ENCODE measurements at places on chromosomes 16 and 17. TPM values are rescaled to one million over a fixed set of nuclear protein-coding genes. Genes with fewer than 3 reads are reported as not detected.

Gene ADCY9
- 9.5 TPM for polyA plus RNA-seq

Gene IGSF6
- polyA plus RNA-seq = 7.3 TPM

Gene TBC1D3I
- 0.57 TPM for polyA plus RNA-seq

Gene MSLN
- polyA plus RNA-seq = 17.1 TPM

Gene ARL17B
- 16.5 TPM for polyA plus RNA-seq

Gene GRAPL
- polyA plus RNA-seq = 7.0 TPM

Gene CAPNS2
- polyA plus RNA-seq = not detected

Gene CCDC40
- 21.5 TPM for polyA plus RNA-seq

Gene DNAH3
- 0.40 TPM for polyA plus RNA-seq

Gene OR1F1
- not detected for polyA plus RNA-seq

GRCh38 chr16:31513126-31513525, 4.9 kb upstream of the RUSF1 start:
- DNase-seq = no peak

DNA sequence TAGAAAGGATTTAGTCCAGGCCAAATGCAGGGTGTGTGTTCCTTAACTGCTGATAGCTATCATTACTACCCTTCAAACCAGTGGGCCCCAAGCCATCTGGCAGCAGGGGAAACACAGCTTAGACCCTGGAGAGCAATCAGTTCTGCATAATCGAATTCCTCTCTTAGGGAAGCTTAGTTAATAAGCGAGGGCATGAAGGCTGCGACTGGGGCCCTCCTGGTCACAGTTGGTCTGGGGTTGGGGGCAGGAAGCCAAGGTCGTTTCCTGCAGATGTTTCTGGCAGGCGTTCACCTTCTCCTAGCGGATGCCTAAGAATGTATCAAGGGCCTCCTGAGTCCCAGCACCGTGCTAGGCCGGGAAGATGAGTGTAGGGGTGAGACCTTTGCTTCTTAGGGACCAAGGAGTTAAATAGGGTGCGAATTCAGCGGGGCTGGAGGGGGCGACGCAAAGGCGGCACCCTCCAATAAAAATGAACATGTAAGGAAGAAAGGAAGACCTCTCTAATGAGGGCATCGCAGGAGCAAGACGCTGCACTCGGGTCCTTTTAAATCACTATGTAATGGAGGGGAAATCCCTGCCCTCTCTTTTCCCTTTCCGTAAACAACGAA, 16.5 kb upstream of the EEF2K start:
- no peak for DNase-seq

GRCh38 chr17:73624496-73624988, 19.7 kb downstream of the SDK2 start:
- no peak for DNase-seq

DNA sequence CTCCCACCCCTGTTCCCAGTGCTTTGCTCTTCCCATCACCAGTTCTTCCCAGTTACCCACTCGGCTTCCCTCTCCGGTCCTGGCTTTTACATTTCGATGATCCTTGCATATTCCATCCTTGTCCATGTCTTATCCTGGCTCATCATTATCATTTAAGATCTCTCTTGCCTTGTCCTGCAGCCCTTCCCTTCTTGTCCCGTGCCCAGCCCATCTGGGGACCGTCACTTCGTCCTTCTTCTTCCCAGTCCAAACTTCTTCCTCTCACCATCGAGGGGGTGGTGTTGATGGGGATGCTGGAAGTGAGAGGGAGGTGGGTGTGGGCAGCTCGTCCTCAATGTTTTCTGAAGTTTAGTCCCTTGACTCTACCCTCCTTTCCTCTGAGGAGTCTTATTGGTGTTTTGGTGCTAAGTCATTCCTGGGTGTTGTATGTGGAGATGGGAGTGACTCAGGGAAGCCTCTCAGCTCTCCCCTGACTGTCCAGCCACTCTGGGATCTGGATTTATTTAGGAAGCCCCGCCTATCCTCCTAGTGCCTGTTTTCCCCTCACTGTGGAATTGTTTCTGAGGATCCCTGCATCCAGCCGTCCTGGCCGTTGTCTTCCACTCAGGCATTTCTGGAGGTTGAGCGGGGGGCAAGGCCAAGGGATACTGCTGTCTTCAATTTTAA, 975 bp downstream of the SNX29 start:
- no peak for DNase-seq

GRCh38 chr17:16328997-16329396, 24.3 kb downstream of the CENPV start:
- DNase-seq = no peak

DNA sequence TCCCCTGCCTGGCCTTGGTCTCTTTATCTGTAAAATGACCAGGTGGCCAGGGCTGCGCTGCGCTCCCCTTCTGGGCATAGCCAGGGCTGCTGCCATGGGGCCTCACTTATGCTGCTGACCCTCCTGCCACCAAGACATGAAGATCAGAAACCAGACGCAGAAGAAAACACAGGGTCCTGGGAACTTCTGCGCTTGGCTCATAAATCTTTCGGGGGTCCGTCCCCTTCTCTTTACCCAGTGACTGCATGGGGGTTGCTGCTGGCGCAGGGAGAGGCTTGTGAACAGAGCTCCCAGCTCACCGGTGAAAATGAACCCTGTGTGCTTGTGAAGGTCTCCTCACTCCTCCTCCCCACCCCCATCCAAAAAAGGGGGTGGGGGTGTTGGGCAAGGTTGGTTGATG, 5.7 kb upstream of the FOXL1 start:
- no peak for DNase-seq

GRCh38 chr17:74220946-74221818, 7.8 kb downstream of the TTYH2 start:
- DNase-seq = no peak

- no peak for DNase-seq
Observed at GRCh38 chr16:20830372-20830771, 24.0 kb downstream of the REXO5 start.

GRCh38 chr16:69260019-69260418, 51.1 kb upstream of the VPS4A start:
- DNase-seq = no peak

DNA sequence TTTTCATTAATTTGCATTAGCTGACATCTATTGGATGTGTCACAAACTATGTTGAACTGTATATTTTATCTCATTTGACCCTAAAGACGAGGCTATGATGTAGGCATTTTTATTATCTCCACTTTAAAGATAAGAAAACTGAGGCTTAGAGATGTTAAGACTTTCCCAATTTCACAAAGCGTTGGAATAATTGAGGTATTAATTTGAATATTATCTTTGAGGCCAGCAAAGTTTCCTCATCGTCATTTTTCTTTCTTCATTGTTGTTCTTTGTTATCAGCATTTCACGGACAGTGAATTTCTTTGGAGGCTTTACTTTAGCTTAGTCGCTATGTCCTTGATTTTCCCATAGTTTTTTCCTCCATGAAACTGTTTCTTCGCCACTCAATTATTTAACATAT, 227.5 kb upstream of the MYOCD start:
- no peak for DNase-seq

DNA sequence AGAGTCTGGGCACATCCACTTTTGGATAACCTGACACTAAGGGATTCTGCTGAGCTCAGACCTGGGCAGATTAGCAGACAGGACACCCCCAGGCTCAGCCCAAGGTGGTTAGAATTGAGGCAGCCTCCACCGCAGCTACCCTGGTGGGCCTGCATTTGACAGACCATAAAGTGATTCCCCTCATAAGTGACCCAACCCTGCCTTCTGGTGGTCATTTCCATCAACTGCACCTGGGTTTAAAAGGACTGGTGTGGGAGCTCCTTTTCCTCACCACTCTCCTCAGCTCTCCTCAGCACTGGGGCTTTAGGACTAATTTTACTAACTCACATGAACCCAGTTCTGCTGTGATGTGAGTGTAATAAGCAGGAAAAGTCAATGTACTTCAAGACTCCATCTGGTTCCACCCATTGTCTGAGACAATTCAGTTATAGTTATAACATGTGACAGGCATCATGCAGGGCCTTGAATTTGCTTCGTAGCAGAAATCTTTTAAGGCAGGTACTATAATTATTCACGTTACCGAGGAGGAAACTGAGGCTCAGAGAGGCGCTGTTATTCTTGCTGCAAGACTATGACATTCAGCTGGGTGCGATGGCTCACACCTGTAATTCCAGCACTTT, 42.5 kb downstream of the MYH3 start:
- peak; percentile 83 for DNase-seq

DNA sequence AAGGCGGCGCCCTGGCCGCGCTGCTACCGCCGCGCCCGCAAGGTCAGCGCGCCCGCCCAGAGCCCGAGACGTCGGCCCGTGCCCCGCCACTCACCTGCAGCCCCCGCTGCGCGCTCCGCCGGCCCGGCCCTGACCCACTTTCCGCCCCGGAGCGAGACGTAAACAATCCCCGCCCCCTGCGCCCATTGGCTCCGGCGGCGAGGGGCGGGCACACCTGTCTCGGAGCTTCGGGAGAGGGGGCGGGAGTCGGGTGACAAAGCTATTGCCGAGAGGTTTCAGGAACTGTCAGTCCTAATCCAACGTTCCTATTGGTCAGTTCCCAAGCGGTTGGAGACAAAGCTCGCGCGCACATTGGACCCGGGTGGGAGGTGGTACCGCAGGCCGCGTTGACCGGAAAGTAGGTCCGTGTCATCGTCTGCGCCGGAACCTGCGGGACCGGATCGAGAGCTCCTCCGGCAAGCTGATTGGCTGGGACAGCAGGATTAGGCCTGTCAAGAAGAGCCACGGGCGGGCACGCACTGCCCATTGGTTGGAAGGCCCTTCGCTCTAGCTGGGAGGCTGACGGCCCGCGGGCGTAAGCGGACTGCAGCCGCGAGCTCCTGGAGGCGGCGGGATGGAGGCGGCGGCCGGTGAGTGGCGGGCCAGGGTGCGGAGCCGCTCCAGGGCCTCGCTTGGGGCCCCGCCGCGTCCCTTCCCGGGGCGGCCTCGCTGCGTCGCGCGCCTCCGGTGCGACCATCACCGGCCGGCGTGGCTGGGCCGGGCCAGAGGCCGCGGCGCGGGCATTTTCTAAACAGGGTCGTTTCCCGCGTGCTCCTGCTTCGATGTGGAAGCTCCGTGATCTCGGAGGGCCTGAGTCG, at the start of the genes NUBP2 and SPSB3:
NUBP2 (plus strand) TSS at position 553 of the 857 bp plus-strand sequence; CDS start at position 614, 61 bp downstream.
SPSB3 (minus strand) TSS at position 164 of the 857 bp plus-strand sequence. CDS start 1,088 bp downstream, outside the sequence.
- DNase-seq = peak; percentile 100

Measured in left kidney (tissue), 8 donors.